Mesothelial cell of epicardium (in vitro differentiated cells): ENCODE measurements at places on chromosomes 6 and 20. TPM values are rescaled to one million over a fixed set of nuclear protein-coding genes. Genes with fewer than 3 reads are reported as not detected.

HCK gene
- not detected in 3 replicates for total RNA-seq

TNF gene
- 0.52 to 0.60 TPM (median 0.60 TPM) in 3 replicates for total RNA-seq

IPCEF1 gene
- total RNA-seq = 0.76 to 1.5 TPM (median 1.0 TPM) in 3 replicates

OR12D3 gene
- total RNA-seq = not detected in 3 replicates

SPEF1 gene
- total RNA-seq = 0.27 to 0.40 TPM (median 0.34 TPM) in 3 replicates

KCNK5 gene
- total RNA-seq = 2.5 to 2.9 TPM (median 2.7 TPM) in 3 replicates

RNF144B gene
- total RNA-seq = 5.1 to 5.5 TPM (median 5.4 TPM) in 3 replicates

TINAG gene
- total RNA-seq = not detected in 3 replicates

CLPSL2 gene
- total RNA-seq = not detected in 3 replicates

CGA gene
- total RNA-seq = not detected in 3 replicates

MARCKS gene
- total RNA-seq = 174 to 179 TPM (median 174 TPM) in 3 replicates

TFAP2A gene
- 62.4 to 63.5 TPM (median 63.4 TPM) in 3 replicates for total RNA-seq

DEFB125 gene
- not detected in 3 replicates for total RNA-seq

RSPH4A gene
- 0.78 to 1.2 TPM (median 0.89 TPM) in 3 replicates for total RNA-seq

RNF39 gene
- total RNA-seq = not detected in 3 replicates

JPH2 gene
- 3.4 to 4.2 TPM (median 3.5 TPM) in 3 replicates for total RNA-seq

HLA-DQB2 gene
- total RNA-seq = not detected in 3 replicates

DAAM2 gene
- 13.3 to 15.2 TPM (median 13.7 TPM) in 3 replicates for total RNA-seq

VWA7 gene
- total RNA-seq = 1.5 to 1.8 TPM (median 1.6 TPM) in 3 replicates
